Activated CD4-positive, CD25-positive, alpha-beta regulatory T cell treated with anti-CD3 and anti-CD28 coated beads, Interleukin-2, amount 50 U/mL, for 16 hours (primary cell): ENCODE measurements at places on chromosomes 1 and 21.

- DNase-seq: no peak
These were observed 39.7 kb downstream of the C21orf91 start for GRCh38 chr21:17779496-17779895.

GRCh38 chr1:114145504-114146151, 8.0 kb downstream of the SYT6 start:
- DNase-seq: no peak

DNA sequence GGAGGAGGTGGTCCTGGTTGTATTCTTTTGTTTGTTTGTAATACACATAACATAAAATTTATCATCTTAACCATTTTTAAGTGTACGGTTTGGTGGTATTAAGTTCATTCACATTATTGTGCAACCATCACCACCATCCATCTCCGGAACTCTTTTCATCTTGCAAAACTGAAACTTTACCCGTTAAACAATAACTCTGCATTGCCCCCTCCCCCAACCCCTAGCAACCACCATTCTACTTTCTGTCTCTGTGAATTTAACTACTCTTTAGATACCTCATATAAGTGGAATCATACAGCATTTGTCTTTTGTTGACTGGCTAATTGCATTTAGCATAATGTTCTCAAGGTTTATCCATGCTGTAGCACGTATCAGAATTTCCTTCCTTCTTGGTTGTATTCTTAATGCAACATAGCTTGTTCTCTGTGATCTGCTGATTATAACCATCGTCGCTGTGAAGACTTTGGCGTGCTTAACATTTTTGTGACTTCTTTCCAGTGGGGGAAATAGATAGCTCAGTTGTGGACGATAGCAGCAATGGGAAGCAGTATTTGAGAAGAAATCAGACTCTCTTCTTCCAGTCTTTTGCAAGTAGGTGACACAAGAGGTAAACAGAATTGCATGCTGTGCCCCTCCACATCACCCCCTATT, 117.5 kb upstream of the HOOK1 start:
- DNase-seq: no peak

GRCh38 chr1:203299169-203299568, 6.2 kb upstream of the BTG2 start:
- DNase-seq: no peak

DNA sequence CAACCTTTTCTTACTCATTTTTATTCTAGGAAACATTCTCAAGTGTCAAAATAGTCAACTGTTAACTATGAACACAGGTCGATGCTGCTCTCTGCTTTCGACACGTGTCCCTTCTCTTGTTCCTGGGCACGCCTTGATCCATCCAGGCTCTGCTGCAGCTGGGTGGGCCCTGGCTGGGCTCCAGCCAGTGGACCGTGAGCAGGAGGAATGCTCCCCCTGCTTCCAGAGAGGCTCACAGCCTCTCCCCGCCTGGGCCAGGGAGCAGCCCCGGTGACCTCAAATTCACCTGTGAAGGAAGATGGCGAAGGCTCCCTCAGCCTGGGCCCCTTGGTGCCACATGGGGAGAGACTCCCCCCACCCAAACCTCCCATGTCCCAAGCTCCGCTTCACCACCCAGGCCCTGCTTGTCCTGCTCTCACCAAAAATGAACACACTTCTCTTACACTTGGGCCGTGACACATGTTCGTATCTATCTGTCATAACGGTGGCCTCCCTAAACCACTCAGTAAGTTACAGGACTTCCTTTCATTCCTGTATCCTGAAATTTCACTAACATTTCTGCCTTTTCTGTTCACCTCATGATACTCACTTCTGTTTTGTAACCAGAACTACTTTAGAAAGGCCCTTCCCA, 24.6 kb upstream of the ADARB1 start:
- no peak for DNase-seq

GRCh38 chr1:2566101-2567045, 10.2 kb downstream of the TNFRSF14 start:
- no peak for DNase-seq

DNA sequence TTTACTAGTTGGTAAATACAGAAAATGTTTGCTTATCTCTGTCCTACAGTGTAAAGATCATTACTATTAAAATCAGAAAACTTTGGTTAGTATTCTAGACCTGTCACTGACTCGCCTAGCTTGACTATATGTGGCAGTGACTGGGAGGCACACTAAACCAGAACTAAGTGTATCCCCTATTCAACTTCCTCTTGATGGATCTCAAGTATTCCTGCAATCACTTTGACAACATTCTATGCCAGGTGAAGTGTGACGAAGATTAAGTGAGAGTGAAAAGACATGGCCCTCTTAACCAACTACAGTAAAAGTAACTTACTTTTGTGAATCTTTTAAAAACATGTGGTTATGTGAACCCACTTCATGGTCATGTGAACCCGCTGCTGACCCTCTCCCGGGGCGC, 223.0 kb upstream of the ADAMTS5 start:
- DNase-seq: no peak

GRCh38 chr1:203534012-203534411, 40.1 kb downstream of the OPTC start:
- DNase-seq: no peak
